Foreskin melanocyte (primary cell): ENCODE measurements at places on chromosomes 12 and 14.
A peak's percentile ranks its signal among the peaks of the same experiment; 100 is the strongest.

- DNase-seq, result no peak
These were observed 352.2 kb downstream of the TMEM121 start for GRCh38 chr14:105878554-105878953.

DNA sequence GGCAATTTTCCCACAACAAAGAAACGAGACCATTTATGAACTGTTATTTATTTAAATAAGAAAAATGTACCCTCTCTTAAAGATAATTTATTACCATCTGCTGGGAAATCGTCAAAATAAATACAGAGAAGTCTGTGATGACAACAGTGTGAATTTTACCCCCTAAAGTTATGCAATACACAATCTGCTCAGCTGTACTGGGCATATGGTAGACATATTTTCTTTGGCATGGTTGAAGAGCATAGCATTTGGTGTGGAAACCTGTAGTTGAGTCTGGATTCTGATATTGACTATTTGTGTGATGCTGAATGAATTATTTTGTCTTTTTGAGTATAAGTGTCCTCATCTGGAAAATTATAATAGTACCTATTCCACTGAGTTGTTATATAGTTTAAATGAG is 60.0 kb downstream of the CFAP54 start:
- no peak for DNase-seq

GRCh38 chr14:77100961-77101360 is 2.9 kb downstream of the CIPC start:
- DNase-seq, result no peak

DNA sequence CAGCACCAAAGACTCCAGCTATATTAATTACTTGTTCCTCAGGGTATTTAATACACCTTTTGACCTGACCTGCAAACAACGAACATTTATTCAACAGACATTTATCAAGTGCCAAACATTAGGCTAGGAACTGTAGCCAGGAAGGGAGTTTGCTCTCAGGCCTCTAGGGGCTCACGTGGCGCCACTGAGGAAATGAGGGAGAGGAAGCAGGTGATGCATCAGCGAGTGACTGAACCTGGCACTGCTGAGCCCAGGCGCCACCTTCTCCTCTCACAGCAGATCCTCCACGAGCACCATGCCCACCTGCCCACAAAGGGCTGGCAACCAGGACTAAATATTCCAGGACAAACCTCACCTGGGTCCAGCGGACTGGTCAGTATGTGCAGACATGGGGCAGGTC is 50.2 kb downstream of the SETD3 start:
- DNase-seq, result no peak

DNA sequence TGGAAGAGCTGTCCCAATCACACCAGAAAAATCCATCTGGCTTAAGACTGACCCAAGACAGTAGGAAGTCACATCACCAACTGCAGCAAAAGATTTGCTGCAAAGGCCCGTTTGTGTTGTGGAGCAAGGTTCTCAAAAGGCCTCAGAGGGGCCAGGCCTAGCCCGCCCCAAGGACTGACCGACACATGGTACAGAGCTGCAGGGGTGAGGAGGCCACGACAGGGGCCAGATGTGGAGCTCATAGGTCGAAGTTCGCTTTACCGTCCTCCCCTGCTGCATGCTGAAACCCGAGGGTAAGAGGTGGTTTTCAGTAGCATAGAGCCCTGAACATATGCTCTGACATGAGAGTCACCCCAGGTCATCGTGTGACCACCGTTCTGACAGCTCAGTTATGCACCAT is 35.5 kb downstream of the PLBD1 start:
- DNase-seq, result no peak

GRCh38 chr14:23569443-23570151 is 2.0 kb upstream of the AP1G2 start:
- DNase-seq, result no peak

DNA sequence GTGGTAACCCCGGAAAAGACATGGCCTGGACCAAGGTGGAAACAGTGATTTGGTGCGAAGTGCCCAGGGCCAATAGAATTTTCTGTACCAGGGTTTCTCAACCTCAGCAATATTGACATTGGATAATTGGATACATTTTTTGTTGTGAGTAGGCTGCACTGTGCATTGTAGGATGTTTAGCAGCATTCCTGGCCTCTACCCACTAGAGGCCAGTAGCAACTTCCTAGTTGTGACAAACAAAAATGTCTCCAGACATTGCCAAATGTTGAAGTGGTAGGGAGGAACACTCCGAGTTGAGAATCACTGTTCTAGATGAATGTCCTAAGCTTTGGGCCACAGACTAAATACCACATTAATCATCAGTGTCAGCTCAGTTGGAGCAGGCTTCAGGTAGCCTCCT is 6.2 kb upstream of the CGRRF1 start:
- peak; percentile 52 for DNase-seq

GRCh38 chr12:63457428-63457827 is 210.9 kb downstream of the DPY19L2 start:
- DNase-seq, result no peak
